Stimulated activated CD8-positive, alpha-beta memory T cell treated with anti-CD3 and anti-CD28 coated beads, Interleukin-2, amount 100 ng/mL, for 48 hours (primary cell): ENCODE measurements at places on chromosomes 3 and 15.

- DNase-seq, result no peak
Measured at GRCh38 chr3:107651782-107652181, 129.0 kb downstream of the BBX start.

DNA sequence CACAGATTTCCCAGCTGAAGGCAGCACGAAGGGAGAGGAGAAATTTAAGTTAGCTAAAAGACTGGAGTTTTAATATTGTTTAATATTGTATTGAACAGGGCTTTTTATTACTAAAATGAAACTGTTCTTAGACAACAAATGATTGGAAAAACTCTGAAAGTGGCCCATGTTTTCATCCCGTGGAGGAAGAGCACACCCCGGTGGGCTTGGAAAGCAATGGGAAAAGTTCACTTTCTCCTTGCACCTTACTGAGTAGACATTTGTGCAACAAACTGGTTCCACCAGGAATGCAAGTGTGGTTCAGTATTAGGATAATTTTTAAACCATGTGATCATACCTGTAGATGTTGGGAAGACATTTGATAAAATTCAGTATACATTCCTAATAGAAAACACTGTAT is 8.2 kb upstream of the ESYT3 start:
- no peak for DNase-seq

- DNase-seq, result peak; percentile 35
Measured at GRCh38 chr3:194003114-194004057, 132.6 kb upstream of the HES1 start.

- DNase-seq, result no peak
Measured at GRCh38 chr15:50192926-50193620, 11.1 kb downstream of the SLC27A2 start.

GRCh38 chr3:113055201-113055600 is 64.4 kb downstream of the GTPBP8 start:
- DNase-seq, result no peak

GRCh38 chr3:11706604-11707003 is 62.9 kb upstream of the VGLL4 start:
- DNase-seq, result no peak

DNA sequence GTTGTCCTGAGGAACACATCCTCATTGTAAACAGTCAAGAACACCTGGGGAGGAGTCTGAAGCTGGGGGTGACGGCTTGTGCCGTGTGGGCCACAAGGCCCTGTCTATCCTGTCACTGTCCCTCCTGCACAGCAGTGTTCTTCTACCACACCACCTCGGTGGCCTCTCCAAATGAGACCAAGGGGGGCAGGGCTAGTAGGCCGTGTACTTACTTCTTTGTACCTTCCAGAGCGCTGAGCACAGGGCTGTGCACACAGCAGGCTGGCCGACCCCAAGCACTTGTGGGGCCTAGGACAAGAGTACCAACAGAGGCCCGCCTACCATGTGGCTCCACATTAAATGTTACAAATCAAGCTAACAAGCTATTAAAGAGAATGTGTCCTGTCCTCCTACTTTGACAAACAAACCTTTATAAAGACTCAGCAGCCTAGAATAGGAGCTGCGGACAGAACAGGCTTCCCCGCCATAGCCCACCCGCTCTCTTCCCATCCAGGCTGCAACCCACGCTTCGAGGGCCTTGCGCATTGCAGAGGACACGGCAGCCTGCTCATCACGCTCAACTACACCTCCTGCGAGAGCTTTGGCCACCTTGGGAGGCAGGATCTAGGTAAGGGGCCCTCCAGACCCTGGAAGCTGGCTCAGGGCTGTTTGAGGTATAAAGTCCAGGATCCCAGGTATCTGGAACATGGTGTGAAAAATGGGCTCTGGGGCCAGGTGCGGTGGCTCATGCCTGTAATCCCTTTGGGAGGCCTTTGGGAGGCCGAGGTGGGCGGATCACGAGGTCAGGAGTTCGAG is 30.5 kb downstream of the MELTF start:
- DNase-seq, result no peak

DNA sequence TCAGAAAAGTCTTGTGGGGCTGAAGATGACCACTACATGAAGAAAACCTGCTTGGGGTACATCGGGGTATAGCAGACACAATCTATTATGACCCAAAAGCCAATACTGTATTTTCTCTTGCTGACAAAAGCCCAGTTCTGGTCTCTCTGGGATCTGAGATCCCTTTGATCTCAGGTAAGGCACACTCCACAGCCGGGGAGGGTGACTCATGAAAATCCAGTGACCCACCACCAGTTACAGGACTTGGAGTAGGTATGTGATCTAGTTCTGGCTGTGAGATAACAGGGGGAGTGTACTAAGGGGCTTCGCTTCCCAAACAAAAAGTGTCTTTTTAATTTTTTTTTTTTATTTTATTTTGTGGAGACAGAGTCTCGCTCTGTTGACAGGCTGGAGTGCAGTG is 193.3 kb downstream of the STT3B start:
- DNase-seq, result no peak

DNA sequence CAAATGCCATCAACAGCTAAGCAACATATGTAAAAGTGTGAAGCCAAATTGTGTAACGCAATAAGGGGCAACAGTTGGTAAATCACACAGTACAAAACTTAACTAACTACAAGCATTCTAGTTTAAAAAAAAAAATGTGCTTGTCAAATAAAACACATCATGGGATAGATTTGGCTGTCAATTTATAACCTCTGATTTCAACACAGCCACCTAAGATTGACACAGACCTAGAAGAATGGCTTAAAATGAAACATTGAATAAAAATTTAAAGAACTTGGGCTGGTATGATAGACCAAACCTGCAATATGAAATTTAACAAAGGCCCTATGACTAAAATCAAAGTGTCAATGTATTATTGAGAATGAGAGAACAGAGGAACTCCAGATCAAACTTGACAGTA is 148.4 kb downstream of the NR1I2 start:
- DNase-seq, result no peak

DNA sequence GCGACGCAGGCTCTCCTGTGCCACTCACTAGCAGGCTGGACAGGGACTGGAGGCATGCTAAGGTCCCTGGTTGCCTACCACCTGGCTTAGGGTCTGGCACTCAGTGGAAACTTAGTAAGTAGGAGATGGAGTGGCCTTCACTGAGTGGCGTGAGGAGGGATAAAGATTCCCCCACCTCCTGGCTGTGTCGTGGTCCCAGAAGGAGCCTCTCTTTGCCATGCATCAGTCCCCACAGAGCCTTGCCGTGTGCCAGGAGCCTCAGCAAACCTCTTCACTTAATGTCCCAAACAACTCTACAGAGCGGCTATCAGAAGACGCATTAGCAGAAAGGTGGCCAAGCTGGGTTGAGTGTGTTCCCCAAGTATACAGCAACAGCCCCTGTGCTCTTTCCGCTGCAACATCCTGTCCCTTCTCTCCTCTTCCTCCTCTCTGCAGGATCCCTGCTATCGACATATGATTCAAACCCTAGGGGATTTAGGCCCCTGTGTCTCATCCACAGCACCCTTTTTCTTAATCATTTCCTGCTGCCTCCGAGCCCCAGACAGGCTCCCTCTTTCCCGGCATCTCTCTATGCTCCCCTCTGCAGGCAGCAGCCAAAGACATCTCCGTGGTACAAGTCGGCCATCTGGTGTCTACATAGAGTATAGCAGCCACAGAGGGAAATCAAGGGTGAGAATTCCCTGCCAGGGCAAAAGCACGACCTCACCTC is 66.7 kb downstream of the SLC6A1 start:
- DNase-seq, result no peak

DNA sequence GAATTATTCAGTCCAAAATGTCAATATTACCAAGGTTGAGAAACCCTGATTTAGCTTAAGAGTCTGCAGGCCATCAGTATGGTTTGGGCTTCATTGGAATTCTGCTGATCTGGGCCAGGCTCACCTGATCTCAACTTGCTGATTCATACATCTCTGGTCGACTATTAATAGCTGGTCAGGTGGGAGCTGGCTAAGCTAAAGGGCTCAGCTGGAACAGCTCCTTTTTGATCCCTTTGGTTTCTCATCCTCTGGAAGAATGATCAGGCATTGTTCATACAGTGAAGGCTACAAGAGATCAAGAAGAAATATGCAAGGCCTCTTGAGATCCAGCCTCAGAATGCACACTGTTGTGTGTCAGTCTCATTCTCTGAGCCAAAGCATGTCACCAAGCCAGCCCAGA is 123.3 kb upstream of the MME start:
- DNase-seq, result no peak

GRCh38 chr3:135991621-135992020 is 26.1 kb downstream of the PPP2R3A start:
- no peak for DNase-seq

DNA sequence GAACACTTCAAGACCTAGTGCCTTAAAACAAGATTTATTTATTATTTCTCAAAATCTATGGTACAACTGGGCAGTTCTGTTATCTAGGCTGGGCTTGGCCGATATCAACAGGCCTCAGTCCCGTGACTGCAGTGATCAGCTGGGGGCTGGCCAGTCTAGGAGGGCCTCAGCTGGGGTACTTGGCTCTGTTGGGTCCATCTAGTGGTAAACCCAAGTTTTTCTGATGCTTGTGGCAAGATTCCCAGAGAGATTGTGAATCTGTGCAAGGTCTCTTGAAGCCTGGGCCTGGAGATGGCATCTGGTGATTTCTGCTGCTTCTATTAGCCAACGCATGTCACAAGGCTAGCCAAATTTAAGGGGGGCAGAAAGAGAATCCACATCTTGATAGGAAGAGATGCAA is 482.4 kb upstream of the SGO1 start:
- no peak for DNase-seq

DNA sequence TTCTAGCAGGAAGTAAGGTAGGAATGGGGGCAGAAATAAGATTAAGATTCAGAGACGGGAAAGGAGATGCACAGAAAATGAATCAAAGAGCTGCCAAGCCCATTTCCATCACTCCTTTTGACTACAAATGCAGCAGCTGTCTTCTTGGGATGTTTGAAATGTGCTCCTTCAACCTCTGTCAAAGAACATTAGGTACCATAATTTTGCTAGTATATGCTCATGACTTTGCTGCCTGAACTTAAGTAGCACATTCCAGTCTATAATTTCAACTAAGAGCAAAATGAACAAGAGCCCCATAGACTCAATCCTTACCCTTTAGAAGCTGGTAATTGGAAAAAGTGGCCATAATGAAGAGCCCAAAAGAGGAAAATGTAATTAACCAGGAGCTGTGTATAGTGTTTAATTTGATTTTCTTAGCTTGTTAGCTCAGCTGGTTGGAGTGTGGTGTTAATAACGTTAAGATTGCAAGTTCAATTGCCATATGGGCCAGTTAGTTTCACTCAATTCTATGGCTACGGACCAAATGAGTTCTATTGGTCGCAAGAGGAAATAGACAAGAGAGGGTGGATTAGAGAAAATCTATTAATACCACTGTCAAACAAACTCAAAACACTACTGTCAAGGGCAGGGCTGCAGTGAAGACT is 349.9 kb downstream of the ZBBX start:
- no peak for DNase-seq

DNA sequence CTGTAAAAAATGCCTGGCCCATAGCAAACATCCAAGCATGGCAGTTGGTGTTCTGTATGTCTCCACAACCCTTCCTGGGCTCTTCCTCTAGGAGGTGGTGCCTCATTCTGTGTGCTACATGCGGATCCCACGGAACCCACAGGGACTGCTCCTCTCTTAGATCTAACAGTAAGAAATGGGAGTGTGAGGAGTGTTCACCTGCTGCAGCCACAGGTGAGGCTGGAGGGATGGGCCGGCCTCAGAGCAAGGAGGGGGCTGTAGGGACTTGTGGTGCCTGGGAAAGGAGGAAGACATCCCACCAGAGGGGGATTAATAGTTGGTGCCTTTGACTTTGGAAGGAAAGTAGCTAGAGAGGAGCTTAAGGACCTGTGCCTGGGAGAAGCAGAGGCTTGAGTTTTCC is 22.2 kb downstream of the SEMA3G start:
- no peak for DNase-seq

DNA sequence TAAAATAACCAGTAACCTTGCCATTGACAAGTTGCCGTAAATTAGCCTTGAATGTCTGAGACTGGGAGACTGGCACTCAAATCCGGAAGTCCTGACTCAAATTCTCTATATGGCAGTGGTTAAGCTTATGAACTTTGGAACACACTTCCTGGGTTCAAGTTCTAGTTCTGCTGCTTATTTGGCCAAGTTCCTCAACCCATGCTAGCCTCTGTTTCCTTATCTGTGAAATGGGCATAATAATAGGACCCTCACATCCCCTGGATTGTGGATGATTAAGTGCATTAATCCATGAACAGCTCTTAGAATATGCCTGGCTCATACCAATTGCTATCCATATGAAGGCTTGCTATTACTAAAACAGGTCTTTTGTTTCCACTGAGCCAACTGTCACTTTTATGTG is 311.5 kb downstream of the EDEM1 start:
- DNase-seq, result no peak

DNA sequence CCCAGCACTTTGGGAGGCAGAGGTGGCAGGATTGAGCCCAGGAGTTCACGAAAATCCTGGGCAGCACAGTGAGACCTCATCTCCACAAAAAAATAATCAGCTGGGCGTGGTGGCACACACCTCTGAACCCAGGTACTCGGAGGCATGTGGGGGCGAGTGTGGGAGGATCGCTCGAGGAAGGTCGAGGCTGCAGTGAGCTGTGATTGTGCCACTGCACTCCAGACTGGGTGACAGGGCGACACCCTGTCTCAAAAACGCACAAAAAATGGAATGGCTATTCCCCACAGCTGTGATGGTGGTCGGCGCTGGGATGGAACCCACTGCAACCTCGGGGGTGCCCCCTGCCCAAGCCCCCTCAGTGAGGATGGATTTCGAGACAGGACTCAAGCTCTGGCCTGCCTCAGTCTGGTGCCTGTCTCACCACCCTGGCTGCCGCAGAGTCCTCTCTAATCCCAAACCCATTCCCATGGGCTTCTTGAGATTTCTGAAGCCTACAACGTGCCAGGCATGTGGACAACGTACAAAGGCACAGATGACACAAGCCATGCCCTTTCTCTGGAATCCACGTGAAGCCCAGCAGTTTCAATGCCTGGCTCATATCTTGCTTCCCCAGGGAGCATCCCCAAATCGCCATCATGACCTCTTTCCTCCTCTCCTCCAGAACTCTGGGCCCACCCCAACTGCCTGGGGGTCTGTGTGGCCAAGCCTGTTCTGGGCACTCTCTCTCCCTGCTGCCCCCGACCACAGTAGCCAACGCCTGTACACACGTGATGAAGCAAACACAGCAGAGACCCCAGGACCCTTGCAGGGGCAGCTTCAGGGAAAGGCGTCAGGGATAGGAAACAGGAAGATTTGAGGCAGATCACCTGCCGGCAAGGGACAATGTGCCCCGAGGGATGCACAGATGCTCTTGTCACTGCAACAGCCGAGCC is 32.4 kb downstream of the ADAMTS17 start:
- no peak for DNase-seq

DNA sequence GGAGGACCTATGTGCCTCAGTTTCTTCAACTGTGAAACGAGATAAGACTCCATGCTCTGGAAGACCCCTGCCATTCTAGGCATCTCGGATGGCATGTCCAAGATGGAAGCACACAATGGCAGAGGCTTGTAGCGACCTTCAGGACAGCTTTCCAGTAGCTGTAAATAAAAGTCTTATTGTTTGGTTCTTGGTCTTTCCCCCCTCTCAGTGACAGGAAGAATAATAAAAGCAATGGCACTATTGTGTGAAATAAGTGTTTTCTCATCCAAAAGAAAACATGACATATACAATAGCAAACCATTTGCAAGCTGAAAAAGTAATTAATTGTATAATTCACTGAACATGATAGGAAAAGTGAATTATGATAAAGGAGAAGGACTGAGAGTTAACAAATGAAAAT is 32.5 kb upstream of the CD47 start:
- no peak for DNase-seq
